ENCODE measurements at places on chromosomes 6 and 20.

- DNase-seq = no peak
Measured at GRCh38 chr6:123811378-123811777, 7.7 kb downstream of the NKAIN2 start.

- DNase-seq = no peak
Measured at GRCh38 chr6:118589649-118590365, 41.7 kb downstream of the PLN start.

- DNase-seq = no peak
Measured at GRCh38 chr6:328136-328670, 35.9 kb downstream of the DUSP22 start.

GRCh38 chr6:8686077-8686476, 250.7 kb upstream of the SLC35B3 start:
- no peak for DNase-seq

GRCh38 chr20:4108495-4109306, 93.3 kb upstream of the RNF24 start:
- peak; percentile 70 for DNase-seq

DNA sequence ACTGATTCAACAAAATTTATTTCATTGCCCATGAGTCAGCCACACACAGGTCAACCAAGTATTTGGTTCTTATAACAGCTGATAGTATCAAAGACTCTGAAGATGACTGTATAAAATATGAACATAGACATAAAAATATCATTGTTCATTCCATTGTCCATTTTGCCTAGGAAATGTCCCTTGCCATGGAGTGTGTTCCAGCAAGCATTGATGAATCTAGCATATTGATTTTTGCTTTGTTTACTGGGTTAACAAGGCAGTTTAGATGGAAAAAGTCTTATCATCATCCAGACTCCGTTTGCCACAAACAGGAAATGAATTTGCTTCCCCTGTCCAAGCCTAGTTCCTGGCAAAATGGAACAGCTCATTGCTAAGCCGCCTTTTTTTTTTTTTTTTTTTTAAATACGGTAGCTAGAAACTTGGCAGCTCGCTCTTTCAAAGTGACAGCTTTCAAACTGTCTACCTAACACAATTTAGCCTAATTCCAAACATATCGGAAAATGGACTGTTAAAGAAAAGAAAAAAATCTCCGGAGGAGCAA, 7.5 kb downstream of the F13A1 start:
- no peak for DNase-seq

GRCh38 chr6:168061269-168062210, 17.5 kb downstream of the FRMD1 start:
- DNase-seq = no peak

DNA sequence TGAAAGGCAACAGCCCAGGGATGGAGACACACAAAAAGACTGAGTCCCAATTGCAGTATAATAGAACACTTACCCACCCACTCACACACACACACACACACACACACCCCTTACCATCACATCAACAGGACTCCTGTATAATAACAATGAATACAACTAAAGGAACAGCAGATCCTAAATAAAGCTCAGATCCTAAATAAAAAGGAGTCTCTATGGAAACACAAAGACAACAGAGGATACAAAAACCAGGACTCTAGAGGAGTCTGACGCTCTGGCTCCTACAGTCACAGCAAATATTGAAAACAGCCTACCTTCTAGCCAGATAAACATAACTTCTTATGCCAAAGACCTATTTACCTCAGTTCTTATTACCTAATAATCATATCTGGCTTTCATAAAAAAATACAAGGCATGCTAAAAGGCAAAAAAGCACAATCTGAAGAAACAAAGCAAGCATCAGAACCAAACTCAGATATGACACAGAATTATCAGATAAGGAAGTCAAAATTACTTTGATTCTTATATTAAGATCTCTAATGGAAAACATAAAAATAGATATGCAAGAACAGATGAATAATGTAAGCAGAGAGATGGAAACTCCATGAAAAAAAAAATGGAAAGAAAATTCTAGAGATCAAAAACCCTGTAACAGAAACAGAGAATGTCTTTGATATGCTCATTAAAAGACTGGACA, 134.9 kb downstream of the MMUT start:
- peak; percentile 9 for DNase-seq

DNA sequence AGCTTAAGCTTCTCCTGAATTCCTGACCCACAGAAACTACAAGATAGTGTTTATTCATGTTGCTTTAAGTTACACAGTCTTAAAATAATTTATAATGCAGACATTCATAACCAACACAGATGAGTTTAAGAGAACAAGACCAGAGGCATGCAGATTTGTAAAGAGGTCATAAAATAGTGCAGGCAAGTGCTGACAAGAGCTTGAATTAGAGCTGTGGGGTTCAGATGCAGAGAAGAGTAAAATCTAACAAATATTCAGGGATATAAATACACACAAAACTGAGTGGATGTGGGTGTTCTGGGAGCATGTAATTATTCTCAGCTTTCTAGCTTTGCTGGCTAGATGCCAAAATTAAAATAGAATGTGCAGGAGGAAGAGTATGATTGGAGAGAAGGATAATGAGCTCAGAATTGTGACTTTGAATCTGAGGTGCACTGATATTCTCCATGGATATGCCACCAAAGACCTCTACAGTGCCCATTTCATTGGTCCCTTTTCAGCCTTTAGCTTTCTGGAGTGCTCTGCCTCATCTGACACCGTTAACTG, 291.9 kb upstream of the SGK1 start:
- DNase-seq = no peak

- DNase-seq = no peak
Measured at GRCh38 chr20:32969356-32970114, 34.7 kb downstream of the SUN5 start.

GRCh38 chr6:20013066-20013861, 176.1 kb downstream of the ID4 start:
- DNase-seq = no peak

- no peak for DNase-seq
Measured at GRCh38 chr6:142378138-142378875, 76.5 kb downstream of the ADGRG6 start.

DNA sequence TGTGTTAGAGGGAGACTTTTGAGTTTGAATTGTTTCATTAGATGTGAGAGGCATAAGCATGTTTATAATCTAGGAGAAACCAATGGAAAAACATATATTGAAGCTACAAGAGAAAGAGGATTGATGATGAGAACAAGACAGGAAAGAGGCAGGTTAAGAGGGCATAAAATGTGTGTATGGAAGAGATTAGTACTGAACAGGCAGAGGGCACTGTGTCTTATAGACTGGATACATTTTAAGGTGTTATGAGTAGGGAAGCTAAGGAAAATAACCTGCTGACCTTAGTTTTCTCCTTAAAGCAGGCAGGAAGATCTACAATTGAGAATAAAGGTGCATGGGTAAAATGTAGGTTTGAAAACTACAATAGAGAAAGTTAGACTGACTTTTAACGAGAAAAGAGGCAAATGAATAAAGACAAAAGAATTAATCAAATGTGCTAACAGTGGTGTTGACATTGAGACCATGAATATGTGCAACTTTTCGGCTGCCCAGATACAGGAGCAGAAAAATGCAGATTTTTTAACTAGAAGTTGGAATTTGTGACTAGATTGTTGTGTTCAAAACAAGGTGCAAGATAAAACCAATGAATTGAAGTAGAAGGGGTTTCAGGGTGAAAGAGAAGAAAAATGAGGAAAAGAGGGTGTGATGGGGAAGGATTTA, 846.3 kb downstream of the HACE1 start:
- no peak for DNase-seq

GRCh38 chr6:111604259-111605099, 1.2 kb downstream of the TRAF3IP2 start:
- DNase-seq = no peak

All from BE2C (cell line).